CD14-positive monocyte (primary cell): ENCODE measurements at places on chromosomes 7 and 10. TPM values are rescaled to one million over a fixed set of nuclear protein-coding genes. Genes with fewer than 3 reads are reported as not detected.

GRCh38 chr10:38093816-38094157 is 350 bp upstream of the ZNF37A start:
- H3K36me3 ChIP-seq = peaks cover 12% of the 10 kb centered on the region
- H3K27me3 ChIP-seq = no peaks in the 10 kb centered on the region
- H3K27ac ChIP-seq = no peak overlapping the region
- H3K4me1 ChIP-seq = peaks cover 21% of the 10 kb centered on the region

Gene WEE2
- polyA plus RNA-seq = not detected

Gene AGAP3
- 6.8 TPM for polyA plus RNA-seq

GRCh38 chr10:13734151-13734550 is 147.4 kb downstream of the PRPF18 start:
- no peak for DNase-seq
- H3K27me3 ChIP-seq = no peaks in the 10 kb centered on the region
- H3K27ac ChIP-seq = no peak overlapping the region
- no peaks in the 10 kb centered on the region for H3K36me3 ChIP-seq

GRCh38 chr7:44050121-44050914 is 5.8 kb downstream of the DBNL start:
- H3K27ac ChIP-seq = peak overlapping the region; percentile 66
- H3K27me3 ChIP-seq = no peaks in the 10 kb centered on the region
- H3K36me3 ChIP-seq = peaks cover 62% of the 10 kb centered on the region
- no peak overlapping the region for H3K4me3 ChIP-seq

DNA sequence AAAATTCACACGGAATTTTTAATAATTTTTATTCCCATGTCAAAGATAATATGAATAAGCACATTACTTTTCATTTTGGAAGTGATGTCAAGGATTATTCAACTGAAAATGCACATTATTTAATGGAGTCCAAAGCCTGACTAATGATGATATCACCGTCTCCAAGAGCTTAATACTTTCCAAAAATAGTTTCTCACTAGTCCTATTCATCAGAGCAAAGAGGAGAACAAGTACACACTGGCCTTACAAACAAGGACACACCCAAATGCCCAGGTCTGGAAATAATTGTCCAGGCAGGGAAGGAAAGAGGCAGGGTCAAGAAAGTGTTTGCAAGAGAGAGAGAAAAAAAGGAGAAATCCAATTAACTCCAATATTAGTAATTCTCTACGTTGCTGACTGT is 216.8 kb upstream of the CCDC6 start:
- no peaks in the 10 kb centered on the region for H3K36me3 ChIP-seq
- no peaks in the 10 kb centered on the region for H3K27me3 ChIP-seq
- no peak overlapping the region for H3K27ac ChIP-seq

DNA sequence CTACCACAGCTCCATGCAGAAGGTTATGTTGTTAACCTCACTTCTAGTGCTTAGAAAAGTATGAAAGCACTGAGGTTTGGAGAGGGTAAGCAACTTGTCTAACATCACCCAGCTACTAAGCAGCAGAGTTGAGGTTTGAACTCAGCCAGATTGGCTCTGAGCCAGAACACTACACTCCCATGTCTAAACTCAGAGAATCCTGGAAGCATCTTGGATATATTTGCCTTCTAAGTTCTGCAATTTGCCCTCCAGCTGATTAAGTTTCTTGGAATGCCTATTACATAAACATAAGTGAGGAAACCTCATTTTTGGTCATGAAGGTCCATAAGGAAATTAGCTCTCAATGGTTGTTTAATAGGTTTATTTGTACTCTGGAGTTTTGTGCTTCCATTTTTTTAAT is 78.1 kb upstream of the PHYHIPL start:
- H3K4me1 ChIP-seq = no peaks in the 10 kb centered on the region
- no peak for DNase-seq
- H3K36me3 ChIP-seq = no peaks in the 10 kb centered on the region
- H3K27ac ChIP-seq = no peak overlapping the region

Gene CTAGE4
- polyA plus RNA-seq = not detected

- H3K4me3 ChIP-seq = no peak overlapping the region
- no peak overlapping the region for H3K27ac ChIP-seq
- DNase-seq = peak; percentile 74
- H3K27me3 ChIP-seq = no peaks in the 10 kb centered on the region
- H3K4me1 ChIP-seq = peaks cover 54% of the 10 kb centered on the region
Measured at GRCh38 chr10:6141296-6142151, 52.7 kb downstream of the RBM17 start.

- H3K27me3 ChIP-seq = no peaks in the 10 kb centered on the region
- H3K27ac ChIP-seq = no peak overlapping the region
- DNase-seq = no peak
- H3K4me3 ChIP-seq = no peak overlapping the region
Measured at GRCh38 chr7:157650801-157651200, 314.0 kb downstream of the DNAJB6 start.

Gene CPA1
- not detected for polyA plus RNA-seq

Gene RADIL
- not detected for polyA plus RNA-seq

- peaks cover 8% of the 10 kb centered on the region for H3K36me3 ChIP-seq
- no peaks in the 10 kb centered on the region for H3K27me3 ChIP-seq
- DNase-seq = peak; percentile 37
- H3K27ac ChIP-seq = no peak overlapping the region
- peak overlapping the region; percentile 96 for H3K4me3 ChIP-seq
- peaks cover 26% of the 10 kb centered on the region for H3K4me1 ChIP-seq
Measured at GRCh38 chr7:77698042-77698625, 1.9 kb downstream of the RSBN1L start.

DNA sequence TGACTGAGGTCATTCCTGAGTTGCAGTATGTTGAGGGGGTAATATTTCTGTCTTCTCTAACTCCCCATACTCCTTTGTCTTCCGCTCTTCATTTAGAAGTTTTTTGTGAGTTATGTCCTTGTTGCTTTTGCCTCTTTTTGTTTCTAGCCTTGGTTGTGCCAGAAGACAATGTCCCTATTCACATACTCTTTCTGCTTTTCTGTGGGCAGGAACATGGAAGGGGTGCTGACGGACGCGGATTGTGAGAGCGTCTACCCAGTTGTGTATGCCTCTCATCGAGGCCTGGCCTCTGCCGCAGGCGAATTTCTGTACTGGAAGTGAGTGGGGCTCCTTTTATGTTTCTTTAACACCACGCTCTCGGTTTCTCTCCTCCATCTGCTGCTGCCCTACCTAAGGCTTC is 20.5 kb downstream of the STAG3 start:
- no peak overlapping the region for H3K27ac ChIP-seq
- H3K27me3 ChIP-seq = no peaks in the 10 kb centered on the region
- no peaks in the 10 kb centered on the region for H3K36me3 ChIP-seq
- peaks cover 9% of the 10 kb centered on the region for H3K4me1 ChIP-seq

GRCh38 chr10:116385994-116386809 is 41.4 kb upstream of the PNLIPRP3 start:
- H3K36me3 ChIP-seq = no peaks in the 10 kb centered on the region
- H3K27ac ChIP-seq = no peak overlapping the region
- DNase-seq = no peak
- no peaks in the 10 kb centered on the region for H3K4me1 ChIP-seq
- H3K4me3 ChIP-seq = no peak overlapping the region

DNA sequence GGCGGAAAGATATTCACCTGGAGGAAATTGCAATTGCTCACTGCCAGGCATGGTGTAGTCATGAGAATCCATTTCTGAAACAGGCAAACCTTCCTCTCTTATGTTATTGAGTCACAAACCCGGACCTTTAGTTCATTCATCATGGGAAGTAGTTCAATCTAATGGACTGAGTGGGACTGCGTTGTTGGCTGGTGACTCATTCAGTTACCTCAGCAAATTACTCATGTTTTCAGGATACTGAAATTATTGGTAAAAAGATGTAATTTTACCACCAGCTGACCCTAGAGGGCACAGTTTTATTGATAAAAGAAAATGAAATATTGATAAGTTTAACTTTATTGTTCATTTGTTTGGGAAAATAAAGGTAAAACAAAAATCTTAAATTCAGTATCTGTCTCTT is 1194.4 kb upstream of the SORCS1 start:
- no peak overlapping the region for H3K27ac ChIP-seq
- DNase-seq = no peak
- H3K36me3 ChIP-seq = no peaks in the 10 kb centered on the region
- no peaks in the 10 kb centered on the region for H3K27me3 ChIP-seq
- no peak overlapping the region for H3K4me3 ChIP-seq

DNA sequence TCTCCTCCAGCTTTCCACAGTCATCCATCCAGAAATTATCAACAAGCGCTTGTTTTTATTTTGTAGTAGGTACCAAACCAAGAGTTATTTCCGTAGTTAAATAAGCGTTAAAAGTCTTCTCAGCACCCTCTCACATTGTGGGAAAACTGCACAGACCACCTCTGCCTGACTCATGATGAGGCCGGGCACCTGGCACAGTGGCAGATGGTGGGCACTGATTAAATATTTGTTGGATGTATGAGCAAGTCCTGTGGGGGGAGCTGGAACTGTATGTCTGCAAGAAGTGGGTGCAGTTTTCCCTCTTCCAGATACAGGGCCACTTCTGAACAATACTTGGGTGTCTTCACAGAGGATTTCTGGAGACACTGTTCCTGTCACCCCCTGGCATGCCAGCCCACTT is 5.3 kb upstream of the REPIN1 start:
- peak overlapping the region; percentile 76 for H3K27ac ChIP-seq
- no peaks in the 10 kb centered on the region for H3K36me3 ChIP-seq
- DNase-seq = no peak
- no peak overlapping the region for H3K4me3 ChIP-seq
- no peaks in the 10 kb centered on the region for H3K27me3 ChIP-seq

- DNase-seq = no peak
- H3K27me3 ChIP-seq = no peaks in the 10 kb centered on the region
- H3K36me3 ChIP-seq = peaks cover 67% of the 10 kb centered on the region
- no peak overlapping the region for H3K4me3 ChIP-seq
- no peak overlapping the region for H3K27ac ChIP-seq
Measured at GRCh38 chr7:81710751-81711150, 59.1 kb downstream of the HGF start.

Gene FRMPD2
- polyA plus RNA-seq = not detected

DNA sequence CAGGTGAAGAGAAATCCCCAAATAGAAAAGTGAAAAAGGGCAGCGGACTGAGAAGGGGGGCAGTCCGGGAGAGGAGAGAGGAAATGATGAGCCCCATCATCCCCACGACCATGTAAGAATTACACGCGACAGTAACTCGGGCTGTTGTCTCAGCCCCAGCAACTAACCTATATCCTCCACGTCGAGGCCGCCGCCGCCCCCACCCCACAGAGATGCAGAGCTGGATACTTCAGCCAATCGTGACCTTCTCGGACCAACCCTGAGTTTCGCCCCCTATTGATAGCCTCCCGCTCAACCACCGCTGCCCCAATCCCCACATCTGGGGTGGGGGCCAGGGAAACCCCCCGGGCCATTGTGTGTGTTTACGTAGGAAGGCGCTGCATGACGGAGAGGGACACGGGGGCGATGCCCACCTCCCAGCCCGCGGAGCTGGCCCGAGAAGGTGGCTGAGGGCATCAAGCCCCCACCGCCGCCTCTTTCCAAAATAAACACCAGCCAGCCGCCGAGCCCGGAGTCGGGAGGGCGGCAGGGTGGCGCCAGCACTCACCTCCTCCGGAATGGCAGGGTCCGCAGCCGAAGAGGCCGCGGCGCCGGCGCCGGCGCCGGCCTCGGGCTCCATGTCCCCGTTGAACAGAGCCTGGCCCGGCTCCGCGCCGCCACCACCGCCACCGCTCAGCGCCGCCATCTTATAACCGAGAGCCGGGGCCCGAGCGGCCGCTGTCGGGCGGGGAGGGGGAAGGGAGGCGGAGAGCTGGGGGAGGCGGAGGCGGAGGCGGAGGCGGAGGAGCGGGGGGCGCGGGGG is 509 bp downstream of the BRAF start:
- peaks cover 21% of the 10 kb centered on the region for H3K4me1 ChIP-seq
- DNase-seq = peak; percentile 90
- H3K36me3 ChIP-seq = no peaks in the 10 kb centered on the region
- peak overlapping the region; percentile 95 for H3K27ac ChIP-seq
- H3K4me3 ChIP-seq = peak overlapping the region; percentile 86
- no peaks in the 10 kb centered on the region for H3K27me3 ChIP-seq

Gene TRIM50
- not detected in 2 replicates for polyA plus RNA-seq

GRCh38 chr7:32809347-32809746 is 82.2 kb downstream of the KBTBD2 start:
- no peaks in the 10 kb centered on the region for H3K27me3 ChIP-seq
- no peak overlapping the region for H3K27ac ChIP-seq
- no peak for DNase-seq
- no peaks in the 10 kb centered on the region for H3K4me1 ChIP-seq
- no peak overlapping the region for H3K4me3 ChIP-seq

GRCh38 chr10:117944676-117945447 is 101.9 kb downstream of the RAB11FIP2 start:
- no peak overlapping the region for H3K27ac ChIP-seq
- H3K36me3 ChIP-seq = no peaks in the 10 kb centered on the region
- no peaks in the 10 kb centered on the region for H3K4me1 ChIP-seq
- no peaks in the 10 kb centered on the region for H3K27me3 ChIP-seq

DNA sequence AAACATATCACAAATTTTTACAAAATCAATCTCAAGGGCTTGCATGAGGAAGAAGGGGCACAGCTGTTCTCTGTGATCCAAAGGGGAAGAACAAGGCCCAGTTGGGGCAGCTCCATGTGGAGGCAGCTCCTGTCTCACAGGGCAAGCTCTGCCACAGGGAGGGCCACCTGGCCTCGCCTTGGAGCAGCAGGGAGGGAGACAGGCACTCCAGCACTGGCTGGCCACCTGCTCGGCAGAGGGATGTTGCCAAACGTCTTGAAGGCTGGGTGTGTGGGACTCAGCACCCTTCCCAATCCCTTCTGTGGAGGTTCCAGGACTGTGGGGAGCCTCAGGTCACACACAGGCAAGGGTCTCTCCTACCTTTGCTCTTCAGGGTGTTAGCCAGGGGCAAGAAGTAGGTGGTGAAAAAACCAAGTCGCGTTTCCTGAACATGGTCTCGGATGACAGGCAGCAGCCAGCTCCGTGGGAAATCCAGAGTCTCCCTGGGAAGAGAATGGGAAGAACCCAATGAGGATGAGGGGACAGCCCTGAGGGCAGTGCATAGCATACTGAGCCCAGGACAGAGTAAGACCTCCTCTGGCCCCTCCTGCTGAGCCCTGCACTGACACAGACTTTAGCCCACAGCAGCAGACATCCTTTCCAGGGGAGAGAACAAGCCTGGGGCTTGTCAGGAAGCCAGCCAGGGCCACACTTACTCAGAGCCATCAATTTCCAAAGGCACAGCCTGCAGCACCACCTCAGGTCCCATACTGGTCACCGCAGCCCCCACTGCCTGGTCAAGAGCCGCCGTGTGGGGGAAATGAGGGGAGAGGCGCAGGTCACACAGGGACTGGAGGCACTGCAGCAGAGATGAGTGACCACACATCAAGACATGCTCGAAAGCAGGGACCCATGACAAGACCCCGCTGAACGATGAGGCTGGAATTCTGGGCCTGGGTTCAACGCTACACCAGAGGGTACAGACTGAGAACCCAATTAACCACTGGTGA is 21.9 kb downstream of the RRP12 start:
- H3K36me3 ChIP-seq = peaks cover 58% of the 10 kb centered on the region
- no peak for DNase-seq
- H3K27ac ChIP-seq = no peak overlapping the region
- no peak overlapping the region for H3K4me3 ChIP-seq

- no peak overlapping the region for H3K4me3 ChIP-seq
- H3K4me1 ChIP-seq = no peaks in the 10 kb centered on the region
- no peak overlapping the region for H3K27ac ChIP-seq
- no peak for DNase-seq
Measured at GRCh38 chr10:131070856-131071255, 240.7 kb downstream of the TCERG1L start.
